Activated CD4-positive, alpha-beta T cell treated with anti-CD3 and anti-CD28 coated beads, Interleukin-2, amount 10 ng/mL, durations not matched to agents 7 days and 5 days (primary cell): ENCODE measurements at places on chromosomes 5 and 9.

DNA sequence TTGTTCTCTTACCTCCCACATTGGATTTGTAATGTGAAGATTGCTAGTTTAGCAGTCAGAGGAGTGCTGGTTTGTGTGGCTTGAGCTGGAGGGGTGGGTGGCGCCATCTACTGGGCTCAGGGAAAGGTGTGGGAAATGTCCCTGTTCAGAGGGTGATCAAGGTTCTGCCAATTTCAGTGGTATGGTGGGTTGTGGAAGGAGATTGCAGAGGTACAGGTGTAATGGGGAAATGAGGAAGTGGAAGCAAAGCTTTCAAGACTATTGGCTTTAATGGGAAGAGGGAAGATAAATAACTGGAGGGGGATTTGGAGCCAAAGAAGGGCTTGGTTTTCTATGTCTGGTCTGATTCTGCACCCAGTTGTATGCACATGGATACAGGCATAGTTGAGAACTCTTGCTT, 76.4 kb downstream of the OSMR start:
- DNase-seq = peak; percentile 52

DNA sequence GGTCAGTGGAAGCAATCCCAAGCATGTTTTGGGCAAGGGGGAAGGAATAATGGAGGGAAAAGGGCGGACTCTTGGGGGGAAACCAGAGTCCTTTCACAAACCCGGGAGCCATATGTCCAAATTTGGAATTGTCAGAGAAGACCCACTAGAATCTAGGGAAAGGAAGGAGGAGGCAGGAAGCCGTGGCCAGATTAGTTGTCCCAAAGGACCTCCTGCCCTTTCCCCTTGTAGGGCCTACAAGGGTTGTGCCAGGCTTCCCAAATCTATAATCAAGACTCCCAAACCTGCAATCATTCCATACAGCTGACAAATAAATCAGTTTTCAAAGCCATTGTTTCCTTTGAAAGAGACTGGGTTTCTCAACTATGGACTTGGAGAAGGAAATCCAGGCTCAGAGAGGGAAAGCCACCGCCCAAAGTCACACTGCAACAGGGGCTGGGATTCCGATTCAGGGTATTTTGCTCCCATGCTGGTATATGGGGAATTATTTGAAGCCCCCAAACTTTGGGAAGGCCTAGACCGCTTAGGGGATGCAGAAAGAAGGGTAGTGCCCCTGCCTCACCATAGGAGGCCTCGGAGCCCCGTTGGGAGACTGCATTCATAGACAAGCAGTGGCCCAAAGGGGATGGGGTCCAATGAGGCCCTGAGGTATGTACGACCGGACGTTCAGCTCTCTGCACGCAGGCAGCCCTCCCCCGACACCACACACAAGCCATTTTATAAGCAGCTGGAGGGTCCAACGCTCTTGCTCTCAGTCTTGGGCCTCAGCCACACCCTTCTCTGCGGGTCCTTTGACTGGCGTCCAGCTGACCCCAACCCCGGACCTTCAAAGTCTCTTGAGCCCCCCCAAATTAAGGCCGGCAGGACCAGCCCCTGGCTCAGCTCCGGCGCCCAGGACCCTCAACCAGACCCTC, 815 bp downstream of the ANXA6 start:
- DNase-seq = peak; percentile 40

DNA sequence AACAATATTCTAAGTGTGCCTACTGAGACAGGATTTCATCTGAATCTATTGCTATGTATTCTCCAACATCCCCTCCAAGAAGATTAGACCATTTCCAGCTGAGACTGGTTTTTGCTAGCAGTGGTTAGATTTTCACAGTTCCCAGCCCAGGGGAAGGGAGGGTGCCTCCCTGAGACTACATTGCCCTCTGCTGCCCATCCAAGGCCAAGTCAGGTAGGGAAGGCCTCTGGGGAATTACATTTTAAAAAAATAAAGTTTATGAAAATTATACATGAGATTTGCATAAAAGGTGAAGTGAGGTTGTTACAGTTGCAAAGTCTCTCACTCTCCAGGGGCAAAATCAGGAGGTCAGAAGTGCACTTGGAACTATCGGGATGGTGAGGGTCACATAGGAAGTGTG, 28.0 kb upstream of the SYK start:
- DNase-seq = no peak

DNA sequence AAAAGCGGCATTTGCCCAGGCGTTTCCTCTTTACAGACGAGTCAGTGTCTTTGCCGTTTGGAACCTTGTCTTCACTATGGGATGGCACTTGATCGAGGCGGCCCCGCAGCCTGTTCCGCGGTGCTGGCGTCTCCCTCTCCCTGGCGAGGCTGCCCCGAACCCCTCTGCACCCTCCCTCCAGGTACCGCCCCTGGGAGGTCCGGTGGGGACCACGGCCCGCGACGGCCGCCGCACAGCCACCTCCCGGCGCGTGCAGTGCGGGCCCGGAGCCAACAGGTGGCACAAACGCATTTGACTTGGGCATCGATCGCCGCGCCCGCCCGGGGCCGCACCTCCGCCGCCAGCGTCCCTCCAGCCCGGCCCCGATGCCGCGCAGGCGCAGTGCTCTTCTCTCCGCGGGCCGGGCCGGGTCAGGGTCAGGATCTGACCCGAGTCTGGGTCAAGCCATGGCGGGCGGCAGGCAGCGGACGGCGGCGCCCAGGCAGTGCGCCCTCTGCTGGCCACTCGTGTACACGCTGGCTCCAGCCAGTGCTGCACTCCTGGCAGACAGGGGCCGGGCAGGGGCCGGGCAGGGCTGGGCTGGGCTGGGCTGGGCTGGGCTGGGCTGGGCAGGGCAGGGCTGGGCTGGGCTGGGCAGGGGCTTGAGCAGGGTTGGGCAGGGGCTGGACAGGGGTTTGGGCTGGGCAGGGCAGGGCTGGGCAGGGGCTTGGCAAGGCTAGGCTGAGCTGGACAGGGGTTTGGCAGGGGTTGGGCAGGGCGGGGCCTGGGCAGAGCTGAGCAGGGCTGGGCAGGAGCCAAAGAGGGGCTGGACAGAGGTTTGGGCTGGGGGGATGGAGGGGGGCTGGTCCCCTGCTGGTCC, 155.8 kb upstream of the IRX4 start:
- DNase-seq = peak; percentile 54

- no peak for DNase-seq
These were observed 104.1 kb upstream of the PAPPA start for GRCh38 chr9:116049456-116049855.

- no peak for DNase-seq
These were observed 318.7 kb upstream of the IRX4 start for GRCh38 chr5:2201421-2201820.

DNA sequence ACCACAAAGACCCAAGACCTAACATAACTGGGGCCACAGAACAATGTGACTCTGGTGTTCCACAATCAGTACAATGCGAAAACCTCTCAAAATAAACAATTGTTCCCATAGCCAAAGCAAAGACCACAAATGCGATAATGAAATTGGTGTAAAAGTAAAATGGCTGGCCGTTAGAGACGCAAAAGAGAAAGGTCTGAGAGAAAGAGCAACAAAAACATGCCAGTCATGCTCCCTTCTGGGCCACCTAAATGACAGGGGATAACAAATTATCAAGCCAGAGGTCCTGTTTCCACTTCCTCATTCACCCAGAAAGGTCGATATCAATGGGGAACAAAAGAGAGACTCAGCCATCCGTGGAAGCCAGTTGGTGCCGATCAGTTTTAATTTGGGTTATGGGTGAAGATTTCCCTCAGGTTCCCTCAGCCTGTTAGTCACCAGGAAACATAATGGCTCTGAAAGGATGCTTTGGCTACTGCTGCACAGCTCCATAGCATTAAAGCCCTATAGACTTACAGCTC, 9.2 kb upstream of the CFAP95 start:
- no peak for DNase-seq

GRCh38 chr5:56302027-56302426, 68.9 kb upstream of the ANKRD55 start:
- no peak for DNase-seq

- DNase-seq = no peak
These were observed 103.2 kb downstream of the USP20 start for GRCh38 chr9:129938291-129938979.

GRCh38 chr5:175868996-175869638, 2.3 kb upstream of the CPLX2 start:
- no peak for DNase-seq

DNA sequence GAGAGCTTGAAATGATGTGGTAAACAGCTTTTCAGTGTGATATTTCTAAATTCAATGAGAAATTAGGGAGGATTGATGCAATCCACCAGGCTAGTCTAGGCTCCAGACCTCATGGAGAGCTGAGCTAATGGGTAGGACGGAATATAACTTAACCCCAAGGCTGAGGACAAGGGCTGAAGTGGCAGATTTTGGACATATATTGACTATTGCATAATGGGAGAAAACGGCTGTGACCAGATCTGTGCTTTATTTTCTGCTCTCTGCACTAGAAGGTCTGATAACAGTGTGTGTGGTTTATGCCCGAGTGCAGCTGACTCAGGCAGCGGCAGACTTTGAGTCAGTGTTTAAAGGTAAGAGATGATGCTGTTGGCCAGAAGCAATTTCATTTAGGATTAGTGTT, 70.6 kb downstream of the ACTBL2 start:
- no peak for DNase-seq

DNA sequence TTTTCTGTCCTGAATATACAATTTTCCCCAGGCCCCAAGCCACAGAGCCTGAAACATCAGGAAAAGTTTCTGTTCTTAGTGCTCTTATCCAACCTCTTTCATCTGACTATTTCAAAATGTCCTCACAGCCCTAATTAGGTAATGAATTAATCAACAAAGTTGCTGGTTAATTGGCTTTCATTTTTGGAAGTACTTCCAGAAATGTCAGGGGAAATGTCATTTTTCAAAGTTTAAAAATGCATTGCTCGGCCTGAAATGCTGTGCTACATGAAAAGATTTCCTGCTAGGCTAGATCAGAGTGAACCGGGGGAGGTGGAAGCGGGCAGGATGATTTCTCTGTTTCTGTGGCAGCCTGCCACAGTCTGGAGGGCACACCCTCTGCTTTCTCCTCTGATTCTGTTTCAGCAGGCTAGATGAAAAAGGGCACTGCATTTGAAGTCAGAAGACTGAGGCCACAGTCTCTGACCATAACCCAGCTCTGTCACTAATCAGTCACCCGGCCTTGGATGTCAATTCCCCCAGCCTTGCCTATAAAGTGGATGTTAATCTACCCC, 55.9 kb upstream of the BARX1 start:
- DNase-seq = peak; percentile 14

GRCh38 chr9:130837002-130837511, 2.0 kb downstream of the ABL1 start:
- no peak for DNase-seq

- DNase-seq = no peak
These were observed 3.1 kb upstream of the ZCCHC10 start for GRCh38 chr5:133029416-133029815.

DNA sequence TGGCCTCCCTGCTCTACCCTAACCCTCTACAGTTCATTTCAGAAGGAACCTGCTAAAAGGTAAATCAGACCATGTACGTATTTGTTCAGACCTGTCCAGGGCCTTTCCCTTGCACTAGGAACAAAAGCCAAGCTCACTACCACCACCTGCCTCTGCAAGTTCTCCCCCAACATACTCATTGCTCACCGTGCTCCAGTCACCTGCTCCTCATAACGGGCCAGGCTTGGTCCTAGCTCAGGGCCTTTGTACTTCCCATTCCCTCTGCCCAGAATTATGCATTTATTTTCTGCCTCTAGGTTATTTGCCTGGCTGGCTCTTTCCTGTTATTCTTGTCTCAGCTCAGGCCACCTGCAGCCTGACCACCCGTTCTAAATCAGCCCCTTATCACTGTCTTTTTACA, 4.8 kb upstream of the FGF1 start:
- DNase-seq = no peak

DNA sequence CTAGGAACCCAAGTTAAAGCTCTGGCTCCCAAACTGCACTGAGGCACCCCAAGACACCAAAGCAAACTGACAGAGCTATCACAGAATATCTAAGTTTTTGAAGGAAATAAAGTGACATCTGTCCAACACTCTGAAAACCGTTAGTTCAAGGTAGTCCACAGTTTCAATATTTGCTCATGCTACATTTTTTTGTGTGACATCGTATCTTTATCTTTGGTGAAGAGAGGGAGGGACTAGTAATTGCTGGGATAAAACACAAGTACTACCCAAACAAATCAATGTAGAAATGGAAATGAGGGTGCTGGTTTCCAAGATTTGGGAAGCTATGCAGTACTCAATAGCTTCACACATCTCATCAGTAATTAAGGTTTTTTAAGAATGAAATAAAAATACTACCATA, 20.6 kb downstream of the LIFR start:
- no peak for DNase-seq

- DNase-seq = no peak
These were observed 545.8 kb upstream of the ARRDC3 start for GRCh38 chr5:91928754-91929521.

DNA sequence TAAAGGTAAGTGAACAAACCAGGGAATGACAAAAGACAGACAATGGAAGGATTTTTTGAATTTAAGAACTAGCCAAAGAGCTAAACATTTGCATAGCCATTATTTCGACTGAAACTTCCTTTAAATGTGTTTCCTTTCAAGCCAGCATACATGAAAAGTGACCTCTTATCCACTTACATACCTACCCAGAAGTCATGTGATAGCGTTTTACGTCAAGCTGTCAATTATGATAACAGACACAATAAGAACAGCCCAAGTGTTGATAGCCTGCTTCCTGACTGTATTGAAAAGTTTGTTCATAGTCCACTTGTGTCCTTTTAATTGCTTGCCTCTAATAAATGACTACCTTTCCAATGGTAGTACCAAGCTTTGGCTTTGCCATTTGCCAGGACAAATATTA, 206.0 kb downstream of the NFIB start:
- no peak for DNase-seq

- no peak for DNase-seq
These were observed 49.4 kb downstream of the ITGA1 start for GRCh38 chr5:52837068-52837467.

GRCh38 chr9:109086221-109086620, 33.5 kb downstream of the TMEM245 start:
- no peak for DNase-seq

DNA sequence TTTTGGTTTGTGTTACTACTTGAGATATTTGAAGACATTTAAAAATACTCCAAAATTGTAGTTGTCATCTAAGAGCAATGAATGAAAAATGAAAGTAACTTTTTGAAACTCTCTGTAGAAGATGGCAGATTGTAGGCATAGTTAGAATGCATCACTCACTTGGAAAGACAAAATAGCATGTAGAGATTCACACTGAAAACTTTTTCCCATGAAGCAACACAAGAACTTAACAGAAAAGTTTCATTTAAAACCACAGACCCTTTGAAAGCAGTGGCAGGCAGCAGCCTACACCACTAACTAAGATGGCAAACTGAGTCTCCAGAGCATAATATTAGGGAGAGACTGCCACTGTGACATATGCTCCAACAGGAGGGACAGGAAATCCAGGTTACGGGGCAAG, 18.9 kb upstream of the FAM174A start:
- DNase-seq = no peak

GRCh38 chr5:62596096-62596495, 17.5 kb downstream of the LRRC70 start:
- no peak for DNase-seq

- no peak for DNase-seq
These were observed 70.3 kb downstream of the ZSWIM6 start for GRCh38 chr5:61402244-61402823.
